ENCODE measurements at places on chromosomes 6 and 20. TPM values are rescaled to one million over a fixed set of nuclear protein-coding genes. Genes with fewer than 3 reads are reported as not detected.
A peak's percentile ranks its signal among the peaks of the same experiment; 100 is the strongest.

DNA sequence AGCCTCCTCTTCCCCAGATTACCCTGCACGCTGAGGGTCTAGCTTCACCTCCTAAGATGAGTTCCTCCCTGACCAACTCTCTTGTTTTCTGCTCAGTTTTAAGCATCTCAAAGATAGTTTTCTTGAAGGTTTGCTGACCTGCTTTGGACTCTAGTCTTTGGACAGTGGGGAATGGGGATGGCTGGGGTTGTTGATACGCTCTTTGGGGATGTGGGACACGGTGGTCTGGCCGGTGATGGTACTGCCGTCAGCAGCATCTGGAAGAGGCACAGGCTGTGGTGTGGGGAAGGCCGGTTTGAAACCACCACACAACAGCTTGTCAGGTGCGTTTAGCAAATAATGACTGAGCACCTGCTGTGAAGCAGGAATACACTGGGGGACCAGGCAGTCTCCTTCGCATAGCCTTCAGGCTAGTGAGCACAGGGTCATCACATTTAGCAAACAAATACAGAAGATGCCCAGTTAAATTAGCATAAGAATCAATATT, 94.1 kb downstream of the TMEM242 start:
- no peak for DNase-seq

- no peak for DNase-seq
These were observed 3.7 kb upstream of the BEND3 start for GRCh38 chr6:107118976-107119375.

- peak; percentile 83 for DNase-seq
These were observed 24.8 kb upstream of the SPDEF start for GRCh38 chr6:34580707-34581560.

DNA sequence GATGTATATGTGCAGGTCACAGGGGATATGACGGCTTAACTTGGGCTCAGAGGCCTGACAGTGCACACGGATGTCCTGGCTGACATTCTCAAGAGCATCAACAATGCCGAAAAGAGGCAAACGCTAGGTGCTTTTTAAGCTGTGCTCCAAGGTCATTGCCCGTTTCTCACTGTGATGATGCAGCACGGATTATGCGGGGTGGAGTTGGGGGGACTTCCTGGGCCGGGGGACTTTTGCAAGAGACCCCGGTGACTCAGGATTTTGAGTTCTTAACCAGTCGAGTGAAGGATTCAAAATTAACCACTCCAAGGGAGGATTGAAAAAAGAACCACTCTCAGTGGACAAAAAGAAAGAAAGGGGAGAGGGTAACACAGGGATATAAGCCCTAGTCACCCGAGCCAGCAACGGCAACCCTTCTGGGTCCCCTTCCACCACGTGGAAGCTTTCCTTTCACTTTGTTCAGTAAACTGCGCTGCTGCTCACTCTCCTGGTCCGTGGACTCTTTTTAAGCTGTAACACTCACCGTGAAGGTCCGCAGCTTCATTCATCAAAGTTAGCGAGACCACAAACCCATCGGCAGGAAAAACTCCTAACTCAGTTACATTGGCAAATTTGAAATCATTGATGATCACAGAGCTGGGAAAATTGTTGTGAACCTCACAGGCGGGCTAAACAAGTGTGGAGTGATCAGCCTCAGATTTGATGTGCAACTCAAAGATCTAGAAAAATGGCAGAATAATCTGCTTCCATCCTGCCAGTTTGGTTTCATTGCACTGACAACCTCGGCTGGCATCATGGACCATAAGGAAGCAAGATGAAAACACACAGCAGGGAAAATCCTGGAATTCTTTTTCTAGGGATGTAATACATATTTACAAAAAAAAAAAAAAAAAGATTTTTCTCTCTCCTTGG, 199.3 kb downstream of the ARID1B start:
- no peak for DNase-seq

- no peak for DNase-seq
These were observed 343.5 kb downstream of the NRN1 start for GRCh38 chr6:5663259-5663658.

- DNase-seq: no peak
These were observed 14.9 kb downstream of the SYCP2L start for GRCh38 chr6:10901770-10902169.

DNA sequence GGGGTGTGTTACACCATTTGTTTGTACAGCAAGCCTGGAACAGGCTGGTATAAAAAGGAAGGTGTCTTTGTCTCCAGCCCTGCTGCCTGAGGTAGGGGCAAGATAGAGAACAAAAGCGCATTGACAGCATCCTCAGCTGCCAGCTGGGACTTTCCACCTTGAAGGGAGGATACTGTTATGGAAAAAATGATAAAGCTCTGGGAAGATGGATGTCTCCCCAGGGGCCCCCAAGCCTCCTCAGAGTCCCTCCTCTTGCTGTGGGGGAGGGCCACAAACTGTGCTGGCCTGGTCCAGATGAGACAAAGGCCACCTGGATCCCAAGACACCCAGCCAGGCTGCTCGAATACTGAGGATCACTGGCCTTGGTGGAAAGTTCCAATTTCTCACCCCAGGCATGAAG, 13.0 kb downstream of the REM1 start:
- no peak for DNase-seq

DST gene
- 200 TPM for polyA plus RNA-seq

DNA sequence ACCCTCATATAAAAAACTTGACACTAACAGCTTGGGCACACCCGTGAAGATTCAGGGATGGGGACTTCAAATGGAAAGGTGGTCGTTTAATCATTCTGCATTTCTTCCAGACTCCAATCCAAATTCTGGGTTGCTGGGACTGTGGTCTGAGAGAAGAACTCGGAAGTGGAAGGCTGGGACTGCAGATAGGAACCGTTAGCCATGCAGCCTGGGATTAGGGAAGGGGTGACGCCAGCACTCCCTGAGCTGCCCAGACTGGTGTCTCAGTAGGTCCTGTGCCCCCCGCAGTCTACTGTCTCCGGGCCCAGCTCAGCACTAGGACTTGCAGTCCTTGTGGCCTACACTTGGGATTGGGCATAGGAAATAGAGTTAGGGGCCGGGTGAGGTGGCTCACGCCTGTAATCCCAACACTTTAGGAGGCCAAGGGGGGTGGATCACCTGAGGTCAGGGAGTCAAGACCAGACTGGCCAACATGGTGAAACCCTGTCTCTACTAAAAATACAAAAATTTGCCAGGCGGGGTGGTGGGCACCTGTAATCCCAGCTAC, 511 bp upstream of the CLIC1 start:
- DNase-seq: no peak

GRCh38 chr6:157271911-157272310, 51.4 kb downstream of the TMEM242 start:
- DNase-seq: no peak

DNA sequence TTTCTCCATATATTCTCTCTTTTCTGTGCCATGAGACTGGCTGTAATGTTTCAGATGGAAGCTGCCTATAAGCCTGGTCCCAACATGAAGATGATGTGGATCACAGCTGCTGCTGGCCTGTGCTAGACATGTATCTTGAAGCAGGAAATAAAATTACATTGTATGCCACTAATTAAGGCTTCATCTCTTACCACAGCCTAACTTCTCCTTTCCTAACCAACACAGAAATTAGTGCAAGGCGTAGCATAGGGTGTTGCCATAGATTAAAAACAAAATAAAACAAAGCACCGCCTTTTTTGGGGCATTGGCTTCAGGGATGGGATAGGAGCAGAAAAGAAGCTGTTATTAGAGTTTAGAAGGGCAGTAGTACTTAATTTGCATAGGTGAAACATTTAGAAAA, 4.7 kb upstream of the SLC17A4 start:
- DNase-seq: no peak
